ENCODE measurements at places on chromosomes 1 and 21. TPM values are rescaled to one million over a fixed set of nuclear protein-coding genes. Genes with fewer than 3 reads are reported as not detected.

Gene HES4
- 5.5 TPM for total RNA-seq

Gene TNFSF4
- 15.5 TPM for total RNA-seq

Gene CHI3L2
- 1.5 TPM for total RNA-seq

Gene LMX1A
- not detected for total RNA-seq

Gene LRRC38
- total RNA-seq, result not detected
